Foreskin keratinocyte (primary cell): ENCODE measurements at places on chromosomes 5 and 9.

- DNase-seq, result no peak
Measured at GRCh38 chr5:142122121-142122520, 13.5 kb downstream of the NDFIP1 start.

DNA sequence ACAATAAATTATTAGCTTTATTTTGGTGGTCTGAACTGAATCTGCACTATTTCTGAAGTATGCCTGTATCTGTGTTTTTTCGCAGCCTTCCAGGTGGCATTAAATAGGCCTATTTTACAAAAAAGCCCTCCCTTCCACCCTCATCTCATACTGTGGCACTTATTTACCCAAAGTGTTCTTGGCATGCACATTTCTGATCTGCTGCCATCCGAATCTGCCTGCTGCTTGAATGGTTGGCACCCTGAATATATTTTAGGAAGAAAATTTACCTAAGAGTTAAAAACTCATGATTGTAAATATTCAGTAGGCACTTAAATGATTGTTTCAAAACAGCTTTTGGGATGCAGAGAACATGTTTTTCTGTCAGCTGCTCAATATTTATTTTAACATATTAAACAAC lies 150.1 kb downstream of the SLC28A3 start:
- DNase-seq, result no peak

GRCh38 chr5:158958021-158958994 lies 141.4 kb downstream of the EBF1 start:
- no peak for DNase-seq

GRCh38 chr9:79104216-79104615 lies 467.5 kb upstream of the TLE4 start:
- no peak for DNase-seq

DNA sequence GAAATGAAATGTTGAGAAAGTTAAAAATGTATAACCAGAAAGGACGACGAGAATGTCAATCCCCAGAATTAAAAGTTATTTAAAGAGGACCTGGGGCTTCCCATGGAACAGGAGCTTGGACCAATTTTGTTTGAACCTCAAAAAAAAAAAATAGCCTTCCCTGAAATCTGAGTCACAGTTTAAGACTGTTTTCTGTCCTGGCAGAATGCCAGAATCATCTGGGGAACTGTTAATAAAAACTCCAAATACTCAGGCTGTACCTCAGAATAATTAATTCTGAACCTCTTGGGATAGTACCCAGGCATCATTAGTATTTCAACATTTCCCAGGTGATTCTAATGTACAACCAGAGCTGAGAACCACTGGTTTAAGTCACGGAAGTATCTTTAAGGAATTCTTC lies 102.2 kb upstream of the SLCO6A1 start:
- peak; percentile 32 for DNase-seq

DNA sequence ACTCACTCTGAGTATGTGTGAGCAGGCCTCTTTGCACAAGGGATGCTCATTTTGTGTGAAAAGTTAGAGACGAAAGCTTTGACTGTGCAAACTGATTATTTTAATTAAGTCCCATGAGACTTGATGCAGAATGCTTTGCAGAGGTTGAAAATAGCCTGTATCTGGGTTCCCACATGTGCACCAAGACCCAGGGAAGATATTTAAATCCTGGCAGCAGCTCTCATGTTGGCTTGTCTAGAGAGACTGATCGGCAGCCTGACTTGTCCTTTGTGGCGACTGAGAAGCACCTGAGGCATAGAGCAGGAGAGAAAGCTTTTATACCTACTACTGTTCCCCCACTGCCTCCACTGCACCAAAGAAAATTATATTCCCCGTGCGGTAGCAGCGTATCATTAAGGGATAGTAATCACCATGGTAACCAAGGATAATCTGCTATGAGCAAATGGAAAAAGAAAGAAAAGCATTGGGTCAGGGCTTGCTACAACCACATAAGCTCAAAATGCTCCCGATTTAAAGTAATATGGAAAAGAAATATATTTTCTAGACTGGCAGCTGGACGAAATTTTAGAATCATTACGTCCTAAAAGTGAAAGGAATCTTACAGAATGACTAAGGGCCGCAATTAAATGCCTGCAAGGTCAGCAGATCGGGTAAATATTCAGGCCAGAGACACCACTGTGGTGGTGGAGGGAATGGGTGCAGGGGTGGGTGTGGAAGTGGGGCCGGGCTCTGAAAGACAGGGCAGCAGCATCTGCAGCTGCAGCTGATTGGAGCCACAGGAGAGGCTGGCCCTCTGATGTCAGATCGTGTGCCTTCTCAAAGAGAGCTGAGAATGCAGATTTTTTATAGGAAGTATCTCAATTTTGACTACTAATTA lies 135.3 kb upstream of the EPB41L4A start:
- no peak for DNase-seq

DNA sequence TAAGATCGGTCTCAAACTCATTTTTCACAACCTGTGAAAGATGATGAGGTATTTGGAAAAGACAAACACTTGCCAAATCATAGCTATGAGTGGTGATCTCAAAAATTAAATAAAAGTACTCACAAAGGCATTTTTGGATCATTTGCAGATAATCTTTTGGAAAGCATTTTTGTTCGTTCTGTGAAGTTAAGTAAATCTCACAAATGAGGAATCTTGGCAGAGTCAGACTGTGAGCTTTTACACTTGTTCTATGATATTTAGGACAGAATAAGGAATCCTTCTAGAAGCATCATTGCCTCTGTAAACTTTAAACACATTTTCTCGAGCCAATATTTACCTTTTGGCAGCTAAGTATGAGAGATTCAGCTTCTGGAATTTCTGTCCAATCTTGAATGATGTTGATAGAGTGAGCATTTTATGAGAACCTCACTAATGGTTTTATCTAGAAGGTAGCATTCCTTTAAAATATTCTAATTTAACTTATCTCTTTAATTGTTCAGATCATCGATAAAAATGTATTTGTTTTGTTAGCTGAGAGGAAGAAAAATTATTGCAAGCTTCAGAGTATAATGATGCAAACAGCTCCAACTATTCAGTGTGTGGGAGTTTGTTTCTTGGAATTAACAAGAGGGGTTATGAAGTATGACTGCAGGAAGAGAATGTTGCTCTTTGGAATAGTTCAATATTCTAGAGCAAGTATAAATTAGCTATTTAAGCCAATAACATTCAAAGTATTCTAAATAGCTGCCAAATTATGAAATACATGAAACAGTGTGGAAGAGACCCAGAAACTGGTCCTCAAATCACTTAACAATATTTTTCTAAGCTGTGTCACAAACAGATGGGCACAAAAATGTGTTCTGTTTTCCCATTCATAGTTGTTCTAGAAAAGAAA lies 48.6 kb upstream of the SLCO6A1 start:
- no peak for DNase-seq

DNA sequence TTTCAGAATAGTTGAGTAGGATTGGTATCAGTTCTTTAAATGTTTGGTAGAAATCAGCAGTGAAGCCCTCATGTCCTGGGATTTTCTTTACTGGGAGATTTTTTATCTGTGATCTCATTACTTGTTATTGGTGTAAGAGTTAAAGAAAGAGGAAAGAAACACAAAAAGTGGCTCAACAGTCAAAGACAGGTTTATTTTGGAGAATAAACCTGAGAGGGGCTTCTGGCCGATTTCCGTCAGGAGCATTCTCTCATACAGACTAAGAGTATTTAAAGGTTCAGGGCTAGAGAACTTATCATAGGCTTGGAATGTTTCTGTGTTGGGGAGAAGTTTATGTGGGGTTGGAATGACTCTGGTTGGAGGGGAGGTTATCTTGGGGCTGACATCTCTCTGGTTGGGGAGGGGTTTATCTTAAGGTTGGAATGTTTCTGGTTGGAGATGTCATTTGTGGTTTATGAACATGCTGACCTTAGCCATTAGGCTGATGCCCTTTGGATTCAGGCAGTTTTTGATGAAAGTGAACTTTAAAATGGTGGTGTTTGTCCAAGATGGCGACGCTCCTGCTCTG lies 62.5 kb downstream of the CFAP95 start:
- no peak for DNase-seq

DNA sequence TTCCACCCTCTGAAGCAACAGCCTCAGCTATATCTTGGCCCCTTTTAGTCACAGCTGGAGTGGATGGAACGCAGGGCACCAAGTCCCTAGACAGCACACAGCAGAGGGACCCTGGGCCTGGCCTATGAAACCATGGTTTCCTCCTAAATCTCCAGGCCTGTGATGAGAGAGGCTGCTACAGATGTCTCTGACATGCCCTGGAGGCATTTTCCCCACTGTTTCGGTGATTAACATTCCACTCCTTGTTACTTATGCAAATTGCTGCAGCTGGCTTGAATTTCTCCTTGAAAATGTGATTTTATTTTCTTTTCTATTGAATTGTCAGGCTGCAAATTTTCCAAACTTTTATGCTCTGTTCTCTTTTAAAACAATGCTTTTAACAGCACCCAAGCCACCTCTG lies 384.8 kb downstream of the PRR16 start:
- no peak for DNase-seq

- peak; percentile 53 for DNase-seq
Measured at GRCh38 chr9:121154782-121155181, 46.9 kb downstream of the RAB14 start.

DNA sequence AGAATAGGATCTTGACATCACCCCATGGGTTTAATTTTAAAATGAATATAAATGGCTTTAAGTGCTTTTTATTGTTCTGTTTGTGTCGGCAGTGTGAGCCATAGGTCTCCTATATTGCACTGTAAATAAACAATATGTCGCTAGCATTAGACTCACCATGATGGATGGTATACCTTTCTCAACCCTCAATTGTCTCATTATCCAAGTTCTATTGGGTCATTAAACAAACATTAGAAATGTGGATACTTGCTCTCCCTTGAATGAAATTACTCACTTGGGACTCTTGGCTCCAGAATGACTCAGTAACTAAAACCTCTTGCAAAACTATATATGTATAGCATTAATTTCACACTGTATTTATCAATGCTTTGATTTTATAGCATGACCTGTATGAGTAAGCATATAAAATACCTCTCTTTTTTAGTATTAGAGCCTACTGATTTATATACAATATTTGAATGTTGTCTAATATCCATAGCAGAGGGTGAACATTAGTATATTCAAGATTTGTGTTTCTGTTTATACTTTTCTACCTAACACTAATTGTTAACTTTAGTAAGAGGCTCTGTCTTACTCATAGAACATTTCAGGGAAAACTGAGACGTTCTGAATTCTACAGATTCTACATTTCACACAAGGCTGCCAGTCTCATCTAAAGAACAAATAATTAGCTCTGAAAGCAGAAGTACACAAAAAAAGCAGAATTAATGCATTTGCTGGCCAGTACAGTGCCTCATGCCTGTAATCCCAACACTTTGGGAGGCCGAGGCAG lies 303.8 kb upstream of the PRR16 start:
- peak; percentile 56 for DNase-seq

DNA sequence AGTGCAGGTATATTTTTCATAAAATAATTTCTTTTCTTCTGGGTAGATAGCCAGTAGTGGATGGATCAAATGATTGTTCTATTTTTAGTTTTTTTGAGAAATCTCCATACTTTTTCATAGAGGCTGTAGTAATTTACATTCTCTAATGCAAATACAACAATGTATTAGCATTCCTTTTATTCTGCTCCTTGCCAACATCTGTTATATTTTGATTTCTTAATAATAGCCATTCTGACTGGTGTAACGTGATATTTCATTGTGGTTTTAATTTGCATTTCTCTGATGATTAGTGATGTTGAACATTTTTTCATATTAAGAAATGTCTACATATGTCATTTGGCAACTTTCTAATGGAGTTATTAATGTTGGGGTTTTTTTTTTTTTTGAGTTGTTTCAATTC lies 27.2 kb upstream of the SLC36A2 start:
- DNase-seq, result no peak

- DNase-seq, result no peak
Measured at GRCh38 chr9:71756753-71757152, 11.6 kb downstream of the CEMIP2 start.

DNA sequence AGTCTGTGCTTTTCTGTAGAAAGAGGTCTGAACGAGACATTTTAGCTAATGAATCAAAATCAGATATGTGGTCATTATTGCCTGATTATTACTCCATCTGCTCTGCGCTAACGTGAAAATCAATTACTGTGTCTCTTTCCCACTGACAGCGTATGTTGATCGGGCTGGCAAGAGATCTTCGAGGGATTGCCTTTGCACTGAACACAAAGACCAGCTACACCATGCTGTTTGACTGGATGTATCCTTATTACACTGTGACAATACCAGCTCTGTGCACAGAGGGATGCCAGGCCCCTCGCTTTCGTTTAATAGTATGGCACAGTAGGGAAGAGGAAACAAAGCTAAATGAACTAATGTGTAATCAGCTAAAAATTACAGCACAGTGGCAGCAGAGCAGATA lies 103.7 kb upstream of the TLX3 start:
- no peak for DNase-seq

DNA sequence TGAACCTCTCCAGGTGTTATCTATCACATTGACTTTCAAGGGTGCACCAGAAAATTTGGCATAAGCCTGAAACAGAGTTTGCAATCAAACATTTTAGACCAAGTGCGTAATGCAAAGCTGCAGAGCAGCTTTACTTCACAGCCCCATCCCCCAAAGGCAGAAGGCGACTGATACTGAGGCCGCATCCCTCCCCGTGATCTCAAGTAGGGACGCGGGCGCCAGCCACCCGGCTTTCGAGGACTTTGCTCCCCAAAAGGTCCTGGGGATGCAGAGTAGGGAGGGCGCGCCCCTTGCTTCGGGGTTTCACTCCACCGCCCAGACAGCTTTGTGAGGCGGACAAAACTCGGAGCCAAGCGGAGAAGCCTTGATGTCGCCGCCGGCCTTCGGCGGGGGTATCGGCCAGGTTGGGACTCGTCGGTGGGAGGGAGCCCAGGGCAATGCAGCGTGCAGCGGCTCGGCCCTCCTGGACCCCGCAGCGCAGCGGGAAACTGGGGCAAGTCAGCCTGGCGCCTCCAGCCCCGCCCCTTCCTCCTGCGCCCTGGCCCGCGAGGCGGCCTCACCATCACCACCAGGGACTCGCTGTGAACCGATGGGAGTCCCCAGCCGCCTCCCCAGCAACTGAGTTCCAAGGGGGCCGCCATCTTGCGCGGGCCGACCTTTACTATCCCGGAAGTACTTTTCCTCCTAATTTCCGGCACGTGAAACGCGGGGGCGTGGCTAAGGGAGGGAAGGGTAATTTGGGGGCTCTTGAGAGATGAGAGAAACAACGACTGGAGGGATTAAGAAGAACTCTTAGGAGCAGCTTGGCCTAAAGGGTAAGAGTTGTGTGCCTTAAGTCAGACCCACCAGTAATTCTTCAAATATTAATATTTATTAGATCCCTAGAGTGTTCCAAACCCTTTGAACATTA lies at the start of gene MTX3:
TSS of gene MTX3 (minus strand) at position 665 of the 910 bp plus-strand sequence. CDS start at position 641, 24 bp downstream.
- peak; percentile 67 for DNase-seq
